B cell (primary cell): ENCODE measurements at places on chromosomes 13 and 19. TPM values are rescaled to one million over a fixed set of nuclear protein-coding genes. Genes with fewer than 3 reads are reported as not detected.

GRCh38 chr13:20492641-20493040, 33.0 kb downstream of the CRYL1 start:
- no peaks in the 10 kb centered on the region for H3K27me3 ChIP-seq
- no peaks in the 10 kb centered on the region for H3K36me3 ChIP-seq
- peaks cover 5% of the 10 kb centered on the region for H3K4me1 ChIP-seq
- peak; percentile 64 for DNase-seq
- no peak overlapping the region for H3K4me3 ChIP-seq

- H3K36me3 ChIP-seq, result no peaks in the 10 kb centered on the region
- H3K4me1 ChIP-seq, result peaks cover 19% of the 10 kb centered on the region
- H3K27ac ChIP-seq, result no peak overlapping the region
These were observed 60.1 kb downstream of the DCT start for GRCh38 chr13:94419304-94419924.

DNA sequence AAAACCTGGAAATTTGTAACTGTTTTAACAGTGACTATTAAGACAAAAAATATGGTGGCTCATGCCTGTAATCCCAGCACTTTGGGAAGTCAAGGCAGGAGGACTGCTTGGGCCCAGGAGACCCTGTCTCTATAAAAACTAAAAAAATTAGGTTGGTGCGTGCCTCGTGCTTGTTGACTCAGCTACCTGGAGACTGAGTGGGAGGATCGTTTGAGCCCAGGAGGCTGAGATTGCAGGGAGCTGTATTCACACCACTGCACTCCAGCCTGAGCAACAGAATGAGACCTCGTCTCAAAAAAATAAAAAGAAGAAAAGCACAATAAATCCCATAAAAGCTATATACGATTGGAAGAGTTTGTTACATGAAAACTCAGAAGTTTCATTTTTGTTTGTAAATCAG, 23.7 kb downstream of the KLF5 start:
- DNase-seq, result no peak
- no peaks in the 10 kb centered on the region for H3K4me1 ChIP-seq
- no peak overlapping the region for H3K27ac ChIP-seq
- H3K36me3 ChIP-seq, result no peaks in the 10 kb centered on the region
- no peak overlapping the region for H3K4me3 ChIP-seq

DNA sequence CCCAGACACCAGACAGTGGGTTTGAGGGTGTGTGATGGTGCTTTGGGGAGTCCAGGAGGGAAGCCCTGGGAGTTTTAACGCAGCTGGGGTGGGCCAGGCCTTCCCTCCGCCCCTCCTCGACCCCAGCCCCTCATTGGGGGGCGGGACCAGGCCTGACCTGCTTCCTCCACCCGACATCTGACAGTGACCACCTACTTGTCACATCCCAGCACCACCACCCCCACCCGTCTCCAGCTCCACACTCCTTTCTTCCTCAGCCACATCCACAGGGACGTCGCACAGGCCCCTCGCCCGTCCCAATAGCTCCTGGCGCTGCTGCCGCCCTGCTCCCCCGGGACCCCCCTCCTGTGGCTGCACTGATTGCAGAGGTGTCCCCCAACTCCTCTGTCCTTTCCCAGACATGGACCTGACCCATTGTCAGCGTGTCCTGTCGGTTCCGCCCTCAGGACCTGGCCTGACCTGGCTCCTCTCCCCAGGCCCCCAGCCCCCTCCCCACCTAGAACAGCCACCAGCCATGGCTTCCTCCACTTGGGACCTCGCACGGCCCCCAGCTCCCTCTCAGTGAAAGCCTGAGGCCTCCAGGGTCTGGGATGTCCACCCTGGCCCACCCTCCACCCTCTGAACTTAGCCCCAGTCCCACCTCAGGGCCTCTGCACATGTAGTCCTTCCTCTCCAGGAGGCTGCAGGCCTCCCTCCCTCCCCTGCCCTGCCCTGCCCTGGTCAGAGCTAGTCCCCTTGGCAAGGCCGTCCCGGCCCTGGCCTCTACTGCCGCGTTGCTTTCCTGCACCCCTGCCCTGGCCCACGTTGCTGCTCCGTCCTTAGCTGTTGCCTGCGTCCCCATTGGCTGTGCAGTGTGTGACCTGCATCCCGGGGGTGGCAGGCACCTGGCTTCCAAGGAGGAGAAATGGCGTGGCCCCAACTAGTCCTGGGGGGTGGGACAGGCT, 30.4 kb downstream of the COMP start:
- no peak overlapping the region for H3K27ac ChIP-seq
- H3K27me3 ChIP-seq, result no peaks in the 10 kb centered on the region
- H3K4me1 ChIP-seq, result peaks cover 9% of the 10 kb centered on the region

- DNase-seq, result no peak
- H3K27me3 ChIP-seq, result peaks cover 20% of the 10 kb centered on the region
- peaks cover 4% of the 10 kb centered on the region for H3K4me1 ChIP-seq
- no peak overlapping the region for H3K4me3 ChIP-seq
- no peak overlapping the region for H3K27ac ChIP-seq
These were observed 883 bp downstream of the NPHS1 start for GRCh38 chr19:35851213-35852028.

DNA sequence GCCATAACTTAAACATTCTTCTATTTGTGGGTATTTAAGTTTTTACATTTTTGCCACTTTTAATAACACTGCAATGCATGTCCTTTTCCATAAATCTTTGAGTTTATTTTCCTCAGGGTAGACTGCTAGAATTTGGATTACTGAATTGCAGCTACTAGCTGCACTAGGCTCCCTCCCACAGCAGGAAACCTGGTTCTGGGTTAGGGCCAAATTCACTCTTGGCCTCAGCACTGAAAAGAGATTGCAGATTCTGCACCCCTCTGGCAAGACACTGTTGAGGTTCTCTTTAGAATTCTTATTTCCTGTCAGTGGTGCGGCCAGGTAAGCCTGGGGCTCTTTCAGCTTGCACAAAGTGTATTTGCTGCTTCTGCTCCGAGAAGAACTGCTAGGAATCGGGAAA, 155.7 kb downstream of the ENOX1 start:
- DNase-seq, result no peak
- H3K27ac ChIP-seq, result no peak overlapping the region
- H3K36me3 ChIP-seq, result no peaks in the 10 kb centered on the region
- no peaks in the 10 kb centered on the region for H3K27me3 ChIP-seq
- no peak overlapping the region for H3K4me3 ChIP-seq

DNA sequence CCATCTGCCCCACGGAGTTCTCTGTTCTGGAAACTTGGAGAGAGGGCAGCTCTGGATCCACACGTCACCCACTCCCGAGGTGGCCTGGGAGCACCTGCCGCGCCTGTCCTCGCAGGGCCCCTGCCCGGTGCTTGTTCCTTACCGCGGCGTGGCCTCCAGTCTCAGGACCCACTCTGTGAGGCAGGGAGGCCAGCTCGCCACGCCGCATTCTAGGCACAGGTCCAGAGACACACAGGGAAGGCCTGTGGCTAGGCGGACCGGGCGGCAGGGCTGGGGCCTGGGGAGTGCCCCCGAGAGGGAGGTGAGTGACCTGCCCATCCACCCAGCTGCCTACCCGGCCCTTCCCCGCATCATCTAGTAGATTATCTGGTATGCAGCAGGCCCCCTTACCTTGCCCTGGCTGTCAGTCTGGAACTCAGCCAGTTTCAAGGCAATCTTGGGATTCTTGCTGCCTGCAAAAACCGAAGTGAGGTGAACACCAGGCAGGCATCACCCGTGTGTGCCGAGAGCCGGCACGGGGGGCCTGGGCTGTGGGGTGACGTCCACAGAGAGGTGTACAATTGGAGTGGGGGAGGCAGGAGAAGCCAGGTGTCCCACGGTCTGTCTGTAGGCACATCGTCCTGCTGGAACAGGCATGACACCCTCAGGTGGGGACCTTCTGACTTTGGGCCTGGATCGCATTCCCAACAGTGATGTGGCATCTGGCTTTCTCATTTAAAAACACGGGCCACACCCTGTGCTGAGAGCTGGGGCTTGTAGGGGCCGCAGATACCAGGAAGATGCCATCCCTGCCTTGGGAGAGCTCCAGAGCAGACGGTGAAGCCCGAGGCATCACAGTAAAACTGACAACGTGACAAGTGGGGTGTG, 23.6 kb downstream of the DPP9 start:
- no peak for DNase-seq
- peaks cover 75% of the 10 kb centered on the region for H3K36me3 ChIP-seq
- no peaks in the 10 kb centered on the region for H3K27me3 ChIP-seq
- no peak overlapping the region for H3K4me3 ChIP-seq
- H3K27ac ChIP-seq, result no peak overlapping the region

- H3K4me1 ChIP-seq, result no peaks in the 10 kb centered on the region
- no peak overlapping the region for H3K27ac ChIP-seq
- no peaks in the 10 kb centered on the region for H3K36me3 ChIP-seq
- DNase-seq, result no peak
- H3K27me3 ChIP-seq, result no peaks in the 10 kb centered on the region
These were observed 43.0 kb upstream of the KLF5 start for GRCh38 chr13:73015805-73016204.

DNA sequence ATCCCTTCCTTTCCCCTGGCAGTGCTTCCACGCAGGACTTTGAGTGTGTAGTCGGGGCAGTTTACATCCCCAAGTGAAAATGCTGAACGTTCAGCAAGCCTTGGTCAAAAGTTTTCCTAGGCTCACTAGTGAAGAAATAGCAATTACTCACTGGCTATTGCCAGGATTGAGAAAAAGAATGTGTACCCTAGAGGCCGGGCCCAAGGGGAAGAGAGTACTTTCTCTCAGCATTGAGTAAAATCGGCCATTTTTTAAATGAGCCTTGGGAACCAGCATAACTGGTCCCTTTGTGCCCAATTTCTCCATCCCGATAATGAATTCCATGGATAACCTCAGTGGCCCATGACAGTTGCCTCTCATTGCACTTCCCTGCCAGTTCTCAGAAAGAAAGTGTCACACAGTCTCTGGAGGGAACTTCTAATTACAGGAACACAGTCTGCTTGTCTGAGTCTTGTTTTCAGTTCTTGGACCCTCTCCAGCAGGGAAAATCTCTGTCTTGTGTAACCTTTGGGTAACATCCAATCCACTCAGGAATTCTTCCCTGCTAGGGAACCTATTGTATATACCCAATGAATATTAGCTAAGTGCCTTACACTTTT, 7.3 kb upstream of the OR7D2 start:
- H3K4me3 ChIP-seq, result no peak overlapping the region
- H3K4me1 ChIP-seq, result no peaks in the 10 kb centered on the region
- no peaks in the 10 kb centered on the region for H3K27me3 ChIP-seq
- peaks cover 2% of the 10 kb centered on the region for H3K36me3 ChIP-seq
- DNase-seq, result no peak
- H3K27ac ChIP-seq, result no peak overlapping the region

The ZNRF4 gene
- polyA plus RNA-seq, result not detected in 2 replicates

The UGGT2 gene
- polyA plus RNA-seq, result 0.39 and 0.43 TPM in 2 replicates

The CEACAM3 gene
- 0.14 TPM in 1 of 2 replicates, not detected in the other for polyA plus RNA-seq

The ZNF91 gene
- 16.2 and 17.9 TPM in 2 replicates for polyA plus RNA-seq
